Left lobe of liver (tissue), 2 donors: ENCODE measurements at places on chromosomes 4 and X. TPM values are rescaled to one million over a fixed set of nuclear protein-coding genes. Genes with fewer than 3 reads are reported as not detected.
A peak's percentile ranks its signal among the peaks of the same experiment; 100 is the strongest.

- peak; percentile 86 for DNase-seq
Measured at GRCh38 chrX:118974088-118974907, at the start of gene LONRF3. Gene LONRF3, plus strand, starts transcription at chrX:118974618. Its CDS starts 163 bp downstream, at chrX:118974781.

- no peak for DNase-seq
Measured at GRCh38 chr4:144090744-144091143, 49.8 kb downstream of the GYPA start.

GRCh38 chr4:111501946-111502345 is 643.3 kb upstream of the FAM241A start:
- DNase-seq, result no peak

DNA sequence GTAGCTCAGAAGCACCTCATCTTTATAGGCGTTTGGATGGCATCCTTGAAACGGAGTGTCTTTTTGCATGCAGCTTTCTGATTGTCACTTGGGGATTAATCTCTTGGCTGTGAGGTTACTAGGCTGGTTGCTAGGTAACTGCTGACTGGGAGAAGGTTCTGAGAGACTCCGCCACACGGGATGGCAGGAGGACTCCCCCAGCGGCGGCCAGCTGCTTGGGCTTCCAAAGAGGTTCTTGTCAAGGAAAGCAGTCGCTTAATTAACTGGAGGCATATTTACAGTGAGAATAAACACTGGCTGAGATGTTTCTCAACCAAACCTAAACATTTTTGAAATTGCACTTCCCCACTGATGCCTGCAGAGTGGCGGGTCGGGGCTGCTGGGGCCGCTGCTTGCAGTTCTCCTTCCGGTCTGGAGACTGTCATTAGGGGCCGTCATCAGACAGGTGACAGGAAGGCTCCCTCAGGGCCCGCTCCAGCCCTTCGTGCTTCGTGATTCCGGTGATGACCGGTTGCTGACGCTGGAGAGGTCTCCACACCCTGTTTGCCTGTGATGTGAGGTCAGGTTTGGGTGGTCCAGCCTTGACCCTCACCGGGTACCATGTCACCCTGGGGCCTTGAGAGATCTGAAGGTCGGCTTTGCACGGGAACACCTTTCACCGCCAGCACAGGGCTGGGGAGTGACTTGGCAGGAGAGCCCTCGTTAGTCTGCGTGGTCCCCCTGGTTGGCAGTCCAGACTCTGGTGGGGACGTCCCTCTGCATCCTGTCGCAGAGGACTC is 9.1 kb downstream of the NSG1 start:
- no peak for DNase-seq

DNA sequence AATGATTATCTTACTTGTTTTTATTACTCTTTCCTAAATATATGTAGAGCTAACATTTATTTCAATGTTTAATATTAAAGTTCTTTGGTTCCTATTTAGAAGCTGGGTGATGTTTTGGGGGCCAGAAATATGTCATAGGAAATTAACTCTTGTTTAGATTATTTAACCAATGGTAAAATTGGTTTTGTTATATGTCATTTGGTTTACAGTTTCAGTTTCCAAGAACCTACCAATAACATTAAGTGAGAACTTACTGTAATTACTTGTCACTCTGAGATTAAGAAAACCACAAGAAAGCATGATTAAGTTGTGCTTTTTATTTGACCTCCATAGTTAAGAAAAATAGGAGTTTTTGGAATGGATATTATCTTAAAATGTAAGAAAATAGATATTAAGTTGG is 121.2 kb downstream of the NDST3 start:
- no peak for DNase-seq

DNA sequence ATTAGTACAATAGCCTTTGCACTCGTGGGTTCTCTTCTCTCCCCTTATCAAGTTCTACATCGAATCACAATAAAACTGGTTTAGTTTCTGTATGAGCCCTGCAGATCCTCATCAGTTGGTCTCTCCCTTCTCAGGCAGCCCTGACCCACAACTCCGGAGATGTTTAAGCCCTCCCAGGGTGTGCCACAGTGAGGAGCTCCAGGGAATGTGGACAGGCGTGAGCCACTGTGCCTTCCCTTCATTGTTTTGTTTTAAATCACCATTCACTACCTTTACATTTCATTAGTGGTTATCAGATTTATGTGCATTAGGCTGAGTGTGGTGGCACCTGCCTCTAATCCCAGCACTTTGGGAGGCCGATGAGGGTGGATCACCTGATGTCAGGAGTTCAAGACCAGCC is 133.2 kb downstream of the LARP7 start:
- no peak for DNase-seq

GRCh38 chr4:80043541-80043940 is 29.5 kb downstream of the ANTXR2 start:
- no peak for DNase-seq

DNA sequence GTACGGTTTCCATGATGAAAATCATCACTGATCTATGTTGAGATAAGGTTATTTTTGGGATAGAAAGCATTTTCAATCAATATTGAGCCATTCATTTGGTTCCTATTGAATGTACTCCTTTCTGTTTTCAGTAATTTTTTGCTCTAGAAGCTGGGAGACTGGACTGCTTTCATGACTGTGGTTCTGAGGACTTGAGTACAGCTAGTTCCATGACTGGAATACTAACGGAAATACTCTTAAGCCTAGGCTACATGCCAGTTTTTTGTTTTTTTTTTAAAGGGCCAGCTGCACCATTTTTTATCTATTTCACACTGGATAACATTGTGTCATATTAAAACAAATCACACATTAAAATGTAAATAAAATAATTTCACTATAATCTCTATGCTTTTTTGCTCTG is 16.7 kb downstream of the PRR32 start:
- no peak for DNase-seq

DNA sequence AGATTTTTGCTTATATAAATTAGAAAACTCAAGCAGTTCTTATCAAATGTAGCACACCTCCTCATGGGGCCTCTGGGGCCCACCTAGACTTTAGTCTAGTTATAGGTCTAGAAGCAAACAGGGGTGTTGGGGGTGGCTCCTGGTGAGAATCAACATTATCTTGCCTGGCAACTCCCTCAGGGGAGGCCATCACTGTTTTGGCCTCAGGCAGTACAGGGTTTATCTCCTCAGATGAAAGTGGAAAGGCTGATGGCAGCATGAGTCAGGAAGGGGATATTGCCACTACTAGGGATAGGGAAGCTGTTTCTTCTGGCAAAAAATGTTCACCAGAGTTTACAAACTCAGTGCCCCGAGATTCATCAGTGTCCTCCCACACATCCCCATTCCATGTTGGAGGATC is 232.4 kb upstream of the BMP3 start:
- DNase-seq, result no peak

- DNase-seq, result no peak
Measured at GRCh38 chrX:126929071-126929470, 109.5 kb downstream of the PRR32 start.

- DNase-seq, result no peak
Measured at GRCh38 chr4:21811565-21811964, 137.0 kb downstream of the KCNIP4 start.

- DNase-seq, result no peak
Measured at GRCh38 chrX:14964500-14964899, 91.3 kb downstream of the MOSPD2 start.

DNA sequence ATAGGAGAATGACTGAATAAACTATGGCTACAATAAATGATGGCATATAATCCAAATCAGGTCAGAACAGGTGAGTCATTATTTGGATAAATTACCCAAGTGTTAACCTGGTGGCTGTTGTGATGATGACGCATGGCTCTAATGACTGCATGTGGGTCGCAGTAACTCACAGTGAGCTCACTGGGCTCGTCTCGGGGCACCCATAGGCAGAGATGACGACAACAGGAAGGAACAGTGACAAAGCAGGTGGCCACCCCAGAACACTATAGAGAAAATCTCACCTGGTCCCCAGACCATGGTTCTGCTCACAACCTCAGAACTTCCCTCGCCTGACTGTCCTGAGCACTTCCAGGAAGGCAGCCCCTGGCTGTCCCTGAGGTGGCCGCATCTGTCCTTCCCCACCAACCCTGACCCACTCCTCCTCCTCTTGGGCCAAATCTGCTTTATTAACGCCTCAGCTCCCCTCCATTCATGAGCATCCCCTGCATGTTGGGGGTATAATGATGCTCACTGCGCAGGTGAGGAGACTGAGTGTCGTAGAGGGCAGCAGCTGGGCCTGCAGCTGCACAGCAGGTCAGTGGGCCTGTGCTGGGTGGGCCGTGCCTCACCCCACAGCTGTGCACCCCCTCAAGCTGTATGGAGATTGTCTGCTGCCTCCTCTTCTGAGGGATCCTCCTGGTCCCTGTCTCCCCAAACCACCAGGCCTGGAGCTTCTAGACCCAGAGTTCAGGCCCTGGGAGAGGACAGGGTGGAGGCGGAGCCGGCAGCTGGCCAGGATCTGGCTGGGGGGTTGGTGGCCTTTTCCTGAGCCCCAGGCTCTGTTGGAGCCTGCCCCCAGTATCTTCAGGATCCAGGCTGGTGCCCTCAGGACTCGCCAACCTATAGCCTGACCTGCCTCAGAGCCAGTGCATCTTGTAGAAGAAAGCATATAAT is 30.9 kb upstream of the FAM156A start:
- DNase-seq, result no peak

GRCh38 chr4:122826079-122826527 is 528 bp upstream of the FGF2 start:
- no peak for DNase-seq

DNA sequence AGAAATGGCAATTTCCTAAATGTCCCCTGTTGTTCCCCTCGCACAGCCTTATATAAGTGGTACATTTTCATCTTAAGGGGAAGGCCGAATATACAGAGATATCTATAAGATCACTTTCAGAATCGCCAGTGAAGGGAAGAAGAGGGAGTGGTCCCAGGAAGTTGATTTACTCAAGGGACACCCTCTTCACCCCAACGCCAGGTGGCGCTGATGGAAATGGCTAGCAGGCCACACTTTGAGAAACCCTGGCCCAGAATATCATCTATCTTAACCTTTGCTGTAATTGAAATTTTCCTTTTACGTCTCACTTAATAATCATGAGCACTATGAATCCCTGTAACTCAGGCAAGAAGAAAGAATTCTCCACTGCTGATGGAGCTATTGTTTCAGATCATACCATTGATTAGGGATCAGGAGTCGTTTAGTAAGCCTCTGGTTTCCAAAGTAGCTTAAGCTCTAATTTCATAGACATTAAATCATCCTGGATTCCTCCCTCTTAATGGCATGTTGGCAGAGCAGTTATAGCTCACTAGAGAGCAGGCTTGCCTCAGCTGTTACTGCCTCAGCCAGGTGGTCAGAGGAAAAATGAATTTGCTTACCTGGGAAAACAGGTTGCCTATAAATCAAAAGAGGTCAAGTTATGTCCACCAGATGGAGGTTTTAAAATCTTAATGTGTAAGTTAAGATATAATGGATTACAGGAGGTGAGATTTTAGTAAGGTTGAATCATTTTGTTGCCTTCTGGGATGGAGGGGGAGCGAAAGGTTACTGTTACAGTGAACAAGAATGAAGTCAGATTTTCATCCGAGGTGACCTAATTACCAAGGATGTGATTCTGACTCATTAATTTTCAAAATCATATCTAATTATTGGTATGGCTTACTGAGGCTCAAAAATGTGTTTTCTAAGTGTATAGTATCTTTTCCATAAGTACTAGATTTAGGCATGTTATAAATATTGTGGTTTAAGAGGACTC is 941.2 kb upstream of the TENM3 start:
- peak; percentile 48 for DNase-seq

DNA sequence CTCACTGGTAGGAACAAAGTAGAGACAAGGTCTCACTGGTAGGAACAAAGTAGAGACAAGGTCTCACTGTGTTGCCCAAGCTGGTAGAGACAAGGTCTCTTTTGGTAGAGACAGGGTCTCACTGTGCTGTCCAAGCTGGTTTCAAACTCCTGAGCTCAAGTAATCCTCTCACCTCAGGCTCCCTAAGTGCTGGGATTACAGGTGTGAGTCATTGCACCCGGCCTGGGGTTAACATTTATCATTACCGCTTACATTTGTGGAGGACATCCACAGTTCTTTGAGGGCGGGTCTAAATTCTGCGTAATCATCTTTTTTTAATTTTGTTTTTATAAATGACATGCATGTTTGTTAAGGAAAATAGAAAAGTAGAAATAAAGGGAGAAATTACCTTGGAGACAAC is 12.0 kb downstream of the RAB33B start:
- no peak for DNase-seq

GRCh38 chr4:41930139-41930831 is 4.9 kb upstream of the TMEM33 start:
- DNase-seq, result no peak

GRCh38 chrX:13837290-13837745 is 20.4 kb upstream of the GPM6B start:
- no peak for DNase-seq

DNA sequence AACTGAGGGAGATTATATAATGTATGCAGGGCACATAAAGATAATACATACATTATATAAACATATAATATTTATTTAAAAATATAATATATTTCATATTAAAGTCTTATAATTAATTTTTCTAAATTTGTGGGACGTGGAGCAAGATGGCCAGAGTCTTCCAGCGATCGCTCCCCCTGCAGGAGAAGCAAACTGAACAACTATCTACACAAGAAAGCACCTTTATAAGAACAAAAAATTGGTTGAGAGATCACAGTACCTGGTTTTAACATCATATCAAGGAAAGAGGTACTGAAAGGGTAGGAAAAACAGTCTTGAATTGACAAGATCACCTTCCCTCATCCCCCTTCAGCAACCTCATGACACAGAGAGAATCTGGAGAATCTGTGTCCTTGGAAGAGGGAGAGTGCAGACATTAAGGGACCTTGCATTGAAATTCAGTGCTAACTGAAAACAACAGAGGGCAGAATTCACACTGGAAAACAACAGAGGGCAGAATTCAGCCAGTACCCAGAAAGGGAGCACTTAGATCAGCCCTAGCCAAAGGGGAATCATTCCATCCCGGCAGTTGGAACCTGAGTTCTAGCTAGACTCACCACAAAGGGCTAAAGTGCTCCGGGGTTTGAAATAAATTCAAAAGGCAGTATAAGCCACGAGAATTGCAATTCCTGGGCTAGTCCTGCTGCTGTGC is 262.5 kb upstream of the NDST3 start:
- no peak for DNase-seq

DNA sequence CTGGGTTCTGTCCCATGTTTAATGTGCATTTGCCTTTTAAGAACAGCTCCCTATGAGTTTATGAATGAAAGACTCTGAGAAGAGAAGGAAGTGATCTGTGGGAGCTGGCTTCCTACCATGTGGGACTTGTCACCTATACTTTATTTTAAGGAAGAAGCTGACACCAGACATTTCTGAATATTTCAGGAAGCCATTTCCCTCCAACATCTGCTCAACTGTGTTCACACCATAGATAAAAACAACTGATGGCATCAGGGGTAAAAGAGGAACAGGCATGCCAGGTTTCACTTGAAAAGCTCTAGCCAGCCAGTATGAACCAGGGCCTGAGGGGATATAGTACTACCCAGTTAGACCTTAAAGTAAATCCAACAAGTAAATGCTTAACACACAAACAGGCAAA is 116.0 kb downstream of the COL4A6 start:
- no peak for DNase-seq

The WNK3 gene
- 13.7 TPM for total RNA-seq

The PTTG2 gene
- total RNA-seq, result not detected

The PNMA6A gene
- 4.0 TPM for total RNA-seq

The SLC26A1 gene
- total RNA-seq, result 40.6 TPM

The HTR2C gene
- total RNA-seq, result not detected
